Activated T-cell treated with anti-CD3 and anti-CD28 coated beads for 24 hours (primary cell): ENCODE measurements at places on chromosomes 5 and 9.

- DNase-seq, result no peak
Measured at GRCh38 chr9:91903126-91903911, 46.7 kb downstream of the ROR2 start.

- DNase-seq, result no peak
Measured at GRCh38 chr9:35311891-35312639, 150.3 kb downstream of the UNC13B start.

- no peak for DNase-seq
Measured at GRCh38 chr5:95812074-95812471, 10.5 kb downstream of the GLRX start.

DNA sequence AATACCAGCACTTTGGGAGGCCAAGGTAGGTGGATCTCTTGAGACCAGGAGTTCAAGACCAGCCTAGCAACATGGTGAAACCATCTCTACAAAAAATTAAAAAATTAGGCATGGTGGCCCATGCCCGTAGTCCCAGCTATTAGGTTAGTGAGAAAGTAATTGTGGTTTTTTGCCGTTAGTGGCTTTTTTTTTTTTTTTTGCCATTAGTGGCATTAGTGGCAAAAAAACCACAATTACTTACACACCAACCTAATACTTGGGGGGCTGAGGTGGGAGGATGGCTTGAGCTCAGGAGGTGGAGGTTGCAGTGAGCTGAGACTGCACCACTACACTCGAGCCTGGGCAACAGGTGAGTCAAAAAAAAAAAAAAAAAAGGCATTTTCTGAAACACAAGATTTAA is 27.8 kb downstream of the MLANA start:
- no peak for DNase-seq

GRCh38 chr5:57398413-57399093 is 84.1 kb downstream of the ACTBL2 start:
- DNase-seq, result no peak

- DNase-seq, result no peak
Measured at GRCh38 chr9:20995616-20996015, 35.8 kb downstream of the HACD4 start.

DNA sequence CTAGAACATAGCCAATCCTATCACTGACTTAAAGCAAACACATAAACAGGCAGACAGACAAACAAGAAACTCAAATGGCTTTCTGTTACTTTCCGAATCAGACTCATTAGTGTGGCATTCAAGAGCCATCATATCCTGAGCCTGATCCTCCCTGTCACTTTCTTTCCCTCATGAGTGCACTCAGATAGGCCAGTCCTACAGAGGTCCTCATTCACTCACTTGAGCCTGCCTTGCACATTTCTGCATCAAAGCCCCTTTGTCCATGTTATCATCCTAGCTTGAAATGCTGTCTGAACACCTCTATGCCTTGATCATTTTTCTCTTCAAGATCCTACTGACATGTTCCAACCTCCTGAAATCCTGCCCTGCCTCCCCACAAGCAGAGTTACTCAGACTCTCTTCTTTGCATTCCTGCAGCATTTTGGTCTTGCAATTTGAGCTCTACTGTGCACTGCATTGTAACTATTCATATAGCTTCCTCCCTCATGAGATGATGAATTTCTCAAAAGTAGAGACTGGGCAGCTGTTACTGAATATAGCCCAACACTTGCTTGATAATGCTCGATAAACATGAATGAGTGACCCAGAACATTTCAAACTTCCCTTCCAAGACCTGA is 126.9 kb downstream of the PALM2AKAP2 start:
- no peak for DNase-seq

DNA sequence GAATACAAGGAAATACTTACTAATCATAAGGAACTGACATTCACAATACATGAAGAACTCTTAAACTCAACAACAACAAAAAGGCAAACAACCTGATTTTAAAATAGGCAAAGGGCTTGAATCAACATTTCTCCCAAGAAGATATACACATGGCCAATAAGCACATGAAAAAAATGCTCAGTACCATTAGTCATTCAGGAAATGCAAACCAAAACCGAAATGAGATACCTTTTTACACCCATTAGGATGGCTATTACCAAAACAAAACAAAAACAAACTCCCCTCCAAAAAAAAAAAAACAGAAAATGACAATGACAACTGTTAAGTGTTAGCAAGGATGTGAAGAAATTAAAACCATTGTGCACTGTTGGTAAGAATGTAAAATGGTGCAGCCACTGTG is 104.1 kb upstream of the ZNF462 start:
- DNase-seq, result no peak

GRCh38 chr5:113281194-113281593 is 153.6 kb downstream of the TSSK1B start:
- DNase-seq, result no peak
